Left lung (tissue), 14 donors: ENCODE measurements at places on chromosomes 5 and 9.

GRCh38 chr9:126504977-126505455 is 108.7 kb upstream of the LMX1B start:
- DNase-seq, result no peak

DNA sequence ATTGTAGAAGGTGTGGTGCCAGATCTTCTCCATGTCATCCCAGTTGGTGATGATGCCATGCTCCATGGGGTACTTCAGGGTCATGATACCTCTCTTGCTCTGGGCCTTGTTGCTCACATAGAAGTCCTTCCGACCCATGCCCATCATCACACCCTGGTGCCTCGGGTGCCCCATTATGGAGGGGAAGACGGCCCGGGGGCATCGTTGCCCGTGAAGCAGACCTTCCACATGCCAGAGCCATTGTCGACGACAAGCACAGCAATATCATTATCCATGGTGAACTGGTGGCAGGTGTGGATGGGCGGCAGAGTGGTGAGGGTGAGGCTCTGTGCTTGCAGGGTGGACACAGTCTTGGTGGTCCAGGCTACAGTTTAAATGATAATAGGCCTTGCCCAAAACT is 24.8 kb upstream of the RAPGEF6 start:
- no peak for DNase-seq

DNA sequence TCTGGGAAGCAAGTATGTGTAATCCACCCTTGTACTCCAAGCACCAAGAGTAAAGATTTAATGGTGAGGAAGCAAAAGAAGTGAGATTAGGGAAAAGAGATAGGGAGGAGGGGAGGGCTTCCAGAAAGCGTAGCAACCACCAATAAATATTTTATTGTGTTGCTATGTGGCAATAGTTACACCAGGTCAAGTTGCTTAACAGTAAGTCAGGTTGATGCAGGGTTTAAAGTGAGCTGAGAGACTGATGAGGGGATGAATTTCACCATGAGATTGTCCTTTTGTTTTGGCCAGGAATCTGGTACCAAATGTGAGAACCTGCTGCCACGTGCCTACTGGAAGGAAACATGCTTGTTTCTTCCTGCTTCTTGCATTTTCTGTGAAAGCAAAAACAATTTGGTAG is 62.7 kb downstream of the PCSK5 start:
- DNase-seq, result no peak

GRCh38 chr5:27437594-27438200 is 399.3 kb upstream of the CDH9 start:
- DNase-seq, result no peak

DNA sequence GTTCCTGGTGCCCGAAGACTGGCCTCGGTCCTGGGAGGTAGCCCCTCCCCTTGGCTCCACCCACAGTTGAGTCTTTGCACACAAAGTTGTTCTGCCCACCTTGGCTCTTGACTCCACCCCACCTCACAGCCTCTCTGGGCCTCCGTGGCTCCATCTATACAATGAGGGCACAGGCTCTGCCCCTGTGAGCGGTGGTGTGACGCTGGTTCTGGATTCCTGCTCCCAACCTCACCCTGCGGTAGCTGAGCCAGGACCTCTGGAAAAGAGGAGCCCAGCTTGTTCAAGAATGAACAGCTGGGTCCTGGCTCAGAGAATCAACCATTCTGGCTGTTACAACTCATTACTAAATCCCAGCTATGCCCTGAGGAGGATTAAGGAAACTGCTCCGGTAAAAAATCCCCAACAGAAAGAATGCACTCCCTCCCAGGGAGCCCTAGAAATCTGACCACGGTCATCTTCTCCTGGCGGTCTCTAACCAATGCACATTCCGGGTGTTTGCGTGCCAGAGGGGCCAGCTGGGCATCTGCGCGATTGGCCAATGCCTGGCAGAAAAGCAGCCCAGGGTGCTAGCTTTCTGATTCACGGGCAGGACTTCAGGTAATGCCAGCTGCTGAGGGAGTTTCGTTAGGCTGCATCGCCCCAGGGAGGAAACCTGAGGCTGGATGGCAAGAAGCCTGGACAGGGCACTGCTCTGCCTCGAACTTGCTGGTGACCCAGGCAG is 9.9 kb upstream of the GRHPR start:
- DNase-seq, result peak; percentile 43

DNA sequence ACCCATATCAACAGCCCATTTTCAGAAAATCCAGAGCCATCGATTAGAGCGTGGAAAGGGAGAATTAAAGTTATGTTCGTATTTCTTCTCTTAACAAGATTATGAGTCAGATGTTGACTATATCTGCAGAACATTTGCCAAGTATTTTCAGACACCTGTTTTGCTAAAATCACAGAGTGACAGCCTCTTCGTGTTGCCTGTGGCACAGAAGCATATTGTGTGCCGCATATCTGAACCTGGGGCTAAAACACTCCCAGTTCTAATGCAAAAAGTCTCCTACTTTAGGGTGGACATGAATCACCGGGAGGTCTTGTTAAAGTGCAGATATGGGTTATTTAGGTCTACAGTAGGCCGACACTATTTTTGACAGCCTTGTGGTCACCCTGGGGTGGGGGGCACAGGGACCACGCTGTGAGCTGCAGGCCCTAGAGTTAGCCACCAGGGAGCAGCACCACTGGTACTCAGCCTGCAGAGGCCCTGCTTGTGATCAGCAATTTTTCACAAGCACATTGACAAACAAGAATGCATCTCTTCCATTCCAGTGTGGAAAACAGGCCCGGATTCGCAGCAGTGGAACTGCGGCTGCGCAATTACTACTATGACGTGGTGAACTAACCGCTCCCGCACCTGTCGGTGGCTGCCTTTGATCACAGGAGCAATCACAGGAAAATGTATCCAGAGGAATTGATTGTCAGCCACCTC is 93.5 kb downstream of the SYK start:
- DNase-seq, result no peak

- DNase-seq, result no peak
These were observed 18.9 kb upstream of the NTNG2 start for GRCh38 chr9:132142924-132143323.

GRCh38 chr5:154860765-154861164 is 2.3 kb downstream of the CNOT8 start:
- no peak for DNase-seq

DNA sequence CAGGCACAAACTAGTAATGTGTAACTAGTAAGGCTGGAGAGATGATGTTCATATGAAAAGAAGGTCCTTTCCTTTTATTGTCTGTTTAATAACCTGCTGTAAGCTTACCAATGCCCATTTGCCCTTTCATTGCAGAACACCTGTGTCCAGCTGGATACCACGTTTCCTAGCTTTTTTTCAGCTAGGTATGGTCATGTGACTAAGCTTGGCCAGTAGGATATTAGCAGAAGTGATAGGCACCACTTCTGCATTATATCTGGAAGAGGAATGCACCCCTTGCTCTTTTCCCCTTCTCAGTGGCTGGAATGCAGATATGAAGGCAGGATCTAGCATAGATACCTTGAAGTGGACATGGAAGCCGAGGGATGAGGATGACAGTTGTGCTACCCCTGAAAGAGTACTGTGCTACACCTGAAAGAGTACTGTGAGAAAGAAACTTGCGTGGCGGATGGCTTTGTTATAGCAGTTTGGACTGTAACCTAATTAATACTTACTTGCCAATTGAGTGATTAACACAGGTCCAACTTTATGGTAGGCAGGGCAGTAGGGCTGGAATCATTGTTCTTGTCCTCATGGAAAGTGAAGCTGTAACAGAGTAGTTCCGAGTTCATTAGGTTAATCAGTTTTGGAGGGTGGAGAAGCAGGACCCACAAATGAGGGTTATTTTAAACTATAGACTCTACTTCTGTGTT is 6.8 kb downstream of the SMIM32 start:
- DNase-seq, result no peak

DNA sequence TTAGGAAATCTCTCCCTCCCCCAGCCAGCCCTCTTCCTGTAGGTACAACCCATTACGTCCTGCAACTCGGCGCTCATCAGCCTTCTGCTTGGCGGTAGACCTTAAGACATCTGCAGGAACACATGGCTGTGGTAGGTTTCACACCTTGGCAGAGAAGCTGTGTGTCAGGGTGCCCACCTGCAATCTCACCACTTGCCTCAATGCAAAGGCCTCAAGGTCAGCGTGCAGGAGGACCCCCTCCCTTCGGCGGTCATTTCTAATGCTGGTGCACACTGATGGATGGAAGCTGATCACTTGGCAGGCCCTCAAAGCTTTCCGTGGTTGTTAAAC is 67.3 kb downstream of the CRB2 start:
- no peak for DNase-seq

DNA sequence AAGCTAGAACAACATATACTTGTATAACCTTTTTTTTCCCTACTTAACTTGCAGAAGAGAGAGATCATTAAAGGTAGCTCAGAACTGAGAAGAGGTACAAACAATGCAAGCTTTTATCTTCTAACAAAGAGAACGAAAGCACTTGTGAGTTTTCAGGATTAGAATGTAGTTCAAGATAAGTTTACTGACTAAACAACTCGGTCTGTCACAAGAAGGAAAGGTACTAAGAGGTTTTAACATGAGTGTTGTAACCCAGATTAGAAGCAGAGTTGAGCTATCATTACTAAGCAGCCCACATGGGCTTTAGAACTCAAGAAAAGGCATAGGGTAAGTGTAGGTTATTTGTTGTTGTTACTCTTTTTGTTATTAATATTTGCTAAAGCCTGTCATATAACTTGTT is 25.2 kb downstream of the GIN1 start:
- no peak for DNase-seq

DNA sequence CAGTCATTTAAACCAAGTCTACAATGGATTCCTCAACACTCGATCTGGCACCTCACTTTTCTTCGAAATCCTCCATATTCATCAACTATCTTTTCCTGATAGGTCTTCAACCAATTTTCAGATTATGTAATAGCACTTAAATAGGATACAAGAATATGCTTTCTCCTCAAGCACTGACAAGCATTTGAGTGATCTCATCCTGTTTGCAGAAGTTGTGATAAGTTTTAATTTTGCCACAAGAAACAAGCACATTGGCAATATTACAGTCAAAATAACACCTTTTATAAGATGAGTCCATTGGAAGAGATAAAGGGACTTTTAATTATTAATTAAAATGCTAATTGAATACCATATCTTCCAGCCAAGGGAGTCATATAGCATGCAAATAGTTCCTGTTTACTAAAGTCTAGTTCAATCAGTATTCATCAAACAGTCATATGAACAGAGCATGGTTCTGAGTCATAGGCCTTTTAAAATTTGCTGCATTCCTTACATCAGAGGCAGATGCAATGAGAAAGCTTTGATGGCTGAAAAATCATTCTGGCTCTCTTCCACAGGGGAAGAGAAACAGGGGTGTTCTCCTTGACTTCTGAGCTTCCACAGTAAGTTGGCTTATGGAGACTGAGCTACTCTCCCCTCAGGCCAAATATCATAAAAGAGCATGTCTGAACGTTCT is 32.7 kb upstream of the ZCCHC9 start:
- no peak for DNase-seq

DNA sequence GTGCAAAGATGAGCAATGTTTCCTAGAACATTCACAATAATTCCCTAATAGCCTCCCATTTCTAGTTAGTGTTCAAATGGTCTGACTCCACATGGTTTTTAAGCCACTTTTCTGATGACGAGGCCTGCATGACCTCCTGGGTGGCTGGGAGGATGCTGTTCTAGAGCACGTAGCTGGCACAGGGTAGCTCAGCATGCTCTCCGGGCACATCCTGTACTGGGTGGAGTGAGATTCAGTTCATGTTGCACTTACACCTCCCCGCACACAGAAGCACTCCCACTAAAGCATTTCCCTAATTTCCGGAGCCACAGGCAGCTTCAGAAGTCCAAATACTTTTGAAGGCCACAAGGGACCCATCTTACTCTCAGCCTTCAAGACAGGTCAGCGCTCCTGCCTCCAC is 159.8 kb upstream of the LHFPL2 start:
- no peak for DNase-seq

DNA sequence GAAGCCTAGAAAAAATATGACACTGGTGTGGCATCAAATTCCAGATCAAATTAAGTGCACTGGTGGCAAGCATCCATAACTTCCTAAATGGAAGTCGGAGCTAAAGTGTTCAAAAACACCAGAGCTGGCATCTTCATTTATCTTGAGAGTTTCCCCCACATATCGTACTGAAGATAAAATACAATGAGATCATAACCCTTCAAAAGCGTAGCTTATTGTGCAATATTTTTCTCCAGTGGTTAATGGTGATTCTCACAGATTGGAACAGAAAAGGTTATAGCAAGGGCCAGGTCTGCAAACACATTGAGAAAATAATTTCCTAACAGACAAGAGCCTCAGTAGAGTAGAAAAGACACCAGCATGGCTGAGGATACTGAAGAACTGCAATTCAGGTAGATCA is 147.6 kb downstream of the SEMA5A start:
- no peak for DNase-seq

DNA sequence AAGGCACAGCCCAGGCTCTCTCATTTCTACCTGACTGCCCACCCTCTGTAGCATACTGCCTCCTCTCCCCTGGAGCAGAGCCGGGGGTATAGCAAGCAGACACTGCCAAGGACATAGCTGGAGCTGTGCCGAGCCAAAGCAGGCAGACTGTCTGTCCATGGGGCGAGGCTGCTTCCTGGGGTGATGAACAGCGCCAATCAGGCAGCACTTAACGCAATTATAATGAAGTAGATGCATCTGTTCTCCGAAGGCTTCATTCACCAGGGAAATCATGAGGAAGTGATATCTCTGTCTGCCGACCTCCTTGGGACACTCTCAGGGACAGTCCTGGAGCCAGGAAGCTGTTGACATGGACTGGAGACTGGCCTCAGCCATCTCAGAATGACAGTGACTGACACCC is 230.7 kb downstream of the ASTN2 start:
- no peak for DNase-seq

- DNase-seq, result no peak
These were observed 84.7 kb upstream of the RIOK2 start for GRCh38 chr5:97267767-97268166.

GRCh38 chr5:143350751-143351602 is 52.5 kb downstream of the NR3C1 start:
- DNase-seq, result no peak

DNA sequence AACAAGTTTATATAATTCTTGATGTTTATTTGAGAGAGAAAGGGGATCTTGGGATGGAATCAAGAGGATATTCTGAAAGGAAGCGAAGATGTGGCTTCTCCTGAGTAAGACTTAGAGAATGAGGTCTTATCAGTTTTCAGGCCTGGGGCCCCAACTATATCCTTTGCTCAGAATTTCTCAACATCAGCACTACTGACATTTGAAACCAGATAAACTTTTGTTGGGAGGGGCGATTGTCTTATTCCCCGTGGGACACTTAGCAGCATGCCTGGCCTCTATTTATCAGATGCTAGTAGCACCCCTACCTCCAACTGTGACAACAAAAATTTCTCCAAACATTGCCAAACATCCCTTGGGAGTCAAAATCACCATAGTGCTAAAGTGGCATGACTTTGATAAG is 567.7 kb downstream of the MAT2B start:
- DNase-seq, result no peak
